ENCODE measurements at places on chromosomes 1 and 21.

GRCh38 chr1:172946814-172947507 lies 103.8 kb downstream of the TNFSF18 start:
- DNase-seq, result peak; percentile 59

- no peak for DNase-seq
These were observed 267.9 kb downstream of the PLA2G4A start for GRCh38 chr1:187096689-187097088.

DNA sequence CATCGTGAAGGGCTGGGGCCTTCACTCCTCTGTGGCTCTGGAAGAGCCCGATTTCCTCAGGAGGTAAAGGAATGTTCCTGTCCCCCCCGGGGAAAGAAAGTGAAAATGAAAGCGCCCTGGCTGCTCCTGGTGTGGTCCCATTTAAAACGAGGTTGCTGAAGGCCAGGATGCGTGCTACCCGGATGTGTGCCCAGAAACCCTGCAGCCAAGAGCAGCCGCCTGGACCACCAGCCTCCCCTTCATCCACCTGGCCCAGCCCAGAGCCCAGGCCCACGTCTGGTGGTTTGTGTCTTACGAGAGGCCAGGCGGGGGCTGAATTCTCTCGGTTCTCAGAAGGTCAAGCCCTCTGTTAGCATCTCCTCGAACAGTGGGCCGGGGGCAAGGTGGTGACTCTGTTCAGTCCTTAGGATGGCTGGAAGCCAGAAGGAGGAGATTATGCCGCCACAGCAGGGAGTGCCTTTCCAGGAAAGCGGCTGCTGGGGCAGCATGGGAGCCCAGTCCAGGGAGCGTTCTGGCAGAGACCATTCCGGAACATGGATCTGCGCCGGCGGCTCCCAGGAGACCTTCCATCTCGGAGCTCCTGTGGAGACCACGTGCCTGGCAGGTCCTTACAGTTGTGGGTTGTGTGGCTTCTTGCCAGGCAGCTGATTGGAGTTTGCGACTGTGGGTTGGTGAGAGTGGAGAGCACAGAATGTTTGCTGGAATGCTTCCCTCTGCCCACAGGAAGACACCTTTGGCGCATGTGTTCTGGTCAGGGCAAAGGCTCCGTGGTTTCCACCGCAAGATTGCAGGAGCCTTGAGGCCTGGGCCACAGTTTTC lies 1.4 kb downstream of the GUK1 start:
- DNase-seq, result peak; percentile 39

DNA sequence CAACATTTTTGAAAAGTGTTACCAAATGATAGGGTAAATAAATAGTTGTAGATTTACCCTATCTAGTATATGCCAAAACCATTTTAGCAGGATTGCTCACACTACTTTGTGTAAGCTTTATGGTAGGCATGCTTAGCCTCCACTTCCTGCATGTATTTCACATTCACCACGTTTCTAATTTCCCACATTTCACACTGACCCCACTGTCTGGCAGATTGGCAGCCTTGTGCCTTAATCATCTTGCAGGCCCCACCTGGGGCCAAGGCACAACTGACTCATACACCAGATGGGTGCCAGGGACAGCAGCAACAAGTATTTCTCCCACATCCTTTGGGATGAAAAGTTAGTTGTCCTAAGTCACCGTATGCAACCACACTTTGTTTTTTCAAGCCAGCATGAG lies 21.2 kb upstream of the CENPF start:
- DNase-seq, result no peak

- no peak for DNase-seq
These were observed 46.7 kb upstream of the GUCA2A start for GRCh38 chr1:42211224-42211623.

DNA sequence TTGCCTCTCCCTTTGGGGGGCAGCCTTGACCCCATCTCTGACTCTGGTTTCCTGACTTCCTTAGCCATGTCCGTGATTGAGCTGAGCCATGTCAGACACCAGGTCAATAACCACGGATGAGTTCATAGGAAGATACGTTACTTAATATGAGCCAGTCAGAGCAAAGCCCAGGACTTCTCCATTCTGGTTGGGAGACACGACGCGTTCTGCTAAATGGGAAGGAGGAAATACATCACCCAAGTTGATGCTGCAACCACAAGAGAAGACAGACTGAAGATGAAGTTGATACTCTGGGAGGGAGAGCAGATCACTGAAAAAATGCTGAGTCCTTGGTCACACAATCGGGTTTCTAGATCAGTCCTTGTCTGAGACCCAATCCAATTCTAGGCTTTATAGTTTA lies 90.9 kb downstream of the MATN1 start:
- no peak for DNase-seq

DNA sequence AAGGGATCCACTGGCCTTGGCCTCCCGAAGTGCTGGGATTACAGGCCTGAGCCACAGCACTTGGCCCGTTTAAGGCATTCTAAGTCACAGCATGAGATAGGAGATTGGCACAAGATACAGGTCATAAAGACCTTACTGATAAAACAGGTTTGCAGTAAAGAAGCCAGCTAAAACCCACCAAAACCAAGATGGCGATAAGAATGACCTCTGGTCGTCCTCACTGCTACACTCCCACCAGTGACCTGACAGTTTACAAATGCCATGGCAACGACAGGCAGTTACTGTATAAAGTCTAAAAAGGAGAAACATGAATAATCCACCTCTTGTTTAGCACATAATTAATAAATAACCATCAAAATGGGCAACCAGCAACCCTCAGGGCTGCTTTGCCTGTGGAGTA lies 33.3 kb upstream of the RCC2 start:
- no peak for DNase-seq

DNA sequence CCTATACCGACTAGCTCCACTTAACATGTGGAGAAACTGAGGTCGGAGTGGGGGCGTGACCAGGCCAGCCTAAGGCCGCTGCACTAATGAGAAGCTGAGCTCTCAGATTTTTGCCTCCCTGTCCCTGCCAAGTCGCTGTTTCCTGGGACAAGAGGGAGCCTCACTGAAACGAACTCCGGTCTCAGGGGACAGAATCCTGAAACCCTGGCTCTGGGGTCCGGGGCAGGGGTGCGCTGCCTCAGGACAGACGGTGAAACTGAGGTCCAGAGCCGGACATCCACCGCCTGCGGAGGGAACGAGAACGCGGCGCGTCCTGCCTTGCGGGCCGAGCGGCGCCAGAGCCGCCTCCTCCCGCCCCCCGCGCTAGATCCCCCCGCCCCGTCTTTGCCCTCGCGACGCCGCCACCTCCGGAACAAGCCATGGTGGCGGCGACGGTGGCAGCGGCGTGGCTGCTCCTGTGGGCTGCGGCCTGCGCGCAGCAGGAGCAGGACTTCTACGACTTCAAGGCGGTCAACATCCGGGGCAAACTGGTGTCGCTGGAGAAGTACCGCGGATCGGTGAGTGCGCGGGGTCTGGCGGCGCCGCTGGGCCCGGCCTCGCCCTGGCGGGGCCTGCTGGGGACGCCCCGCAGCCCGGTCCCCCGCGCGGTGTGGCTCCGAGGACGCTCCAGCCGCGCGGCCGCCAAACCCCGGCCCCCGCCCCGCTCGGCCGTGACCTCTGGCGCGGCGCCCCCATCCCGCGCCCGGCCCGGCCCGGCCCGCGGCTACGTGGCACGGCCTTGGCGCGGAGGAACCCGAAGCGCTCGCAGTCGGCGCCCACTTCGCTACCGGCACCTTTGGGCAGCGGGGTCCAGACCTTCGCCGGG lies at the start of gene GPX7:
GPX7 (plus strand) TSS at position 381 of the 865 bp plus-strand sequence; CDS start at position 420, 39 bp downstream.
- DNase-seq, result peak; percentile 58

DNA sequence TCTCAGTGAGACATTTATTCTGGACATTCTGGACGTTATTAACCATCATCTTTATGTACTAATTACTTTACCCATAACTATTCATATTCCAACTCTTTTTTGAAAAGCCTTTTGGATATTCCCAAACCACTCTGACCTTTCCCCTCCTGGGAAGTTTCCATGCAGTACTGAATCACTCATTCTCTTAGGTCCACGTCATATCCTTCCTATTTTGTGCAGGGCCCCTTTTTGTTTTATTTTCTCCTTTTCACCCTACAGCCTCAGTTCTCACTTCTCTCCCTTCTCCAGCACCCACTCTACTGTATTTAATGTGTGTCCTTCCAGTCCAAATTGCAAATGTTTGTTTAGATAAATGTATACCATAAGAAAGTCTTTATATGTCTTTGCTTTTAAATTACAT lies 16.4 kb upstream of the ATP1A1 start:
- DNase-seq, result no peak

DNA sequence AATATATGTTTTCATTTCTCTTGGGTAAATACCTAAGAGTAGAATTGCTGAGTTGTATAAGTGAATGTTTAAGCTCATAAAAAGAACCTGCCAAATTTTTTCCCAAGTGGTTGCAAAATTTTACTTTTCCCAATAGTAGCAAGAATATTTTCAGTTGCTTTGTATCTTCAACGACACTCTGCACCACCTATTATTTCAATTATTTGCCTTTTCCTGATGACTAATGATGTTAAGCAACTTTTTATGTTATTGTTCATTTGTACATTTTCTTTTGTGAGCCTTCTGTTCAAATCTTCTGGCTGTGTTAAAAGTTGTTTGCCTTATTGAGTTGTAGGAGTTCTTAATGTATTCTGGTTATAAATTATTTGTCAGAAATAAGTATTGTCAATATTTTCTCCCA lies 299.1 kb upstream of the NRIP1 start:
- no peak for DNase-seq

DNA sequence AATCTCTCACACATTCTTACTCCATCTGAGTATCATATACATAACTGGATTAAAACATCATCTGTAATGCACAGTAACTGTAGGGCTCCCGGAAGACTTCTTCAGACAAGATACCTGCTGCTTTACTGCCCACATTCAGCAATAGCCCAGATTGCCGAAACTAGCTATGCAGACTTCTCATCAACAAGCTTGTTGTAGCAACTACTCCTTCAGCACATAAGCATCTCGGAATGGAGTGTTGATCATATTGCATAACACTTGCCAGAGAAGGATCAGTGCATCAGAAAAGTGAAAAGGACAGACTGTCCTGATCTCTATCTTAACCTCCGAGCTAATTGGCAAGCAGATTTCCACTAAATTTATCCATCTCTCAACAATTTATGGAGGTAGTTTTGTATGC lies 354.6 kb upstream of the C1orf87 start:
- DNase-seq, result no peak

DNA sequence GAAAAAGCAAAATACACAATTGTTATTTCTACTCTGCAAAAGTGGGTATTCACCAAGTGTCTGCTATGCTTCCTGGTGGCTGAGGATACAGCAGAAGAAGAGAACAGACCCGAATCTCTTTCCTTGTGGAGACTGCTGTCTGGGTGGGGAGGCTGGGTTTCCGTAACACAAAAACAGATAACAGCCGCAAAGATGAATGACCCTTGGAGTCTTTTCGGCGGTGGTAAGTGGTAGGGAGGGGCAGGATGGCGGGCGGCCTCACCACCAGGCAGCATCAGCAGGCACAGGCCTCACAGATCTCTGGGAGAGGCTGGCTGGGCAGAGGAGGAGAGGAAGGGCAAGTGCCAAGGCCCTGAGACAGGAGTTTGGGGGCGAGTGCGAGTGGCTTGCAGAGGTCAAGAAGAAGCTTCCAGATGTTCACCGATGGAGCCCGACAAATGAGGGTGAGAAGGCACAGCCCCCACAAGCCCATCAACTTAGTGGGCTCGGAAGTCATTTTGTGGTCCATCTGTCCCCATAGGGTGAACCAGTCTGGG lies 164.2 kb downstream of the RHOU start:
- no peak for DNase-seq
